Suppressor macrophage treated with lipopolysaccharide for 1 hour (primary cell): ENCODE measurements at places on chromosomes 5 and 9.

- no peak for DNase-seq
Measured at GRCh38 chr9:76219560-76220151, 174.6 kb downstream of the RFK start.

GRCh38 chr5:95861221-95861863 is 38.8 kb upstream of the GLRX start:
- DNase-seq = peak; percentile 89

DNA sequence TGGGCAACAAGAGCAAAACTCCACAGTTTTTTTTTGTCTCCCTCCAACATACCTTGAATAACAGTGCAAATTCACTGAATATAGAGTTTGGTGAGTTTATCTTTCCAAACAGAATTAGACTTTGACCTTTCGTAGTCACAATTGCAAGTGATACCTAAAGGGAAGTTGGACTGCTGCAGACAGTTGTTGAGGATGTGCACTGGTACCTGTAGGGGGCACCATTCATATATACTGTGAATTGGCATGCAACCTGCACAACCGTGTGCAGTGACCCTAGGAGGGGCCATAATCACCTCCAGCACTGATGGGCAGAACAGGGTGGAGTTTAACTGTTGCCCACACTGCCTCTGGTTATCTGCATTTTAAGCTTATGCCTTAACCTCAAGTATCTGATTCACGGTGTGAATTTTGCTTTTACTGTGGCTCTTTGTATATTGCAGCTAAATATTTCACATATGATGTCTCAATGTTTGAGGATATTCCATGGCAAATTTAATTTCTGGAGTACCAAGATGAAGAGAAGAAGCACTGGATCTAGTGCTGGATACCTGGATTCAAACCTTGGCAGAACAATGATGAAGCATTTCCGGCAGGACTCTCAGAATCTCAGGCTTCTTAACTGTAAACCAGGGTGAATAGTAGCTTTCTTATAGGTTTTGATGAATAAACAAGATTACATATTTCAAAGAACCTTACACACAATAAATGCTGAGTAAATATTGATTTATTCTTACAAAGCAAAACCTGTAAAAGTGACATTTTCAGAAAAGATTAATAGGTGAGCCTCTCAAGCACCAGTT is 144.3 kb downstream of the ACTBL2 start:
- DNase-seq = peak; percentile 40

GRCh38 chr5:60671899-60672692 is 27.9 kb downstream of the DEPDC1B start:
- DNase-seq = peak; percentile 10

GRCh38 chr9:133114886-133115603 is 6.0 kb downstream of the RALGDS start:
- DNase-seq = peak; percentile 50

- no peak for DNase-seq
Measured at GRCh38 chr9:131657940-131658339, 81.9 kb downstream of the RAPGEF1 start.

DNA sequence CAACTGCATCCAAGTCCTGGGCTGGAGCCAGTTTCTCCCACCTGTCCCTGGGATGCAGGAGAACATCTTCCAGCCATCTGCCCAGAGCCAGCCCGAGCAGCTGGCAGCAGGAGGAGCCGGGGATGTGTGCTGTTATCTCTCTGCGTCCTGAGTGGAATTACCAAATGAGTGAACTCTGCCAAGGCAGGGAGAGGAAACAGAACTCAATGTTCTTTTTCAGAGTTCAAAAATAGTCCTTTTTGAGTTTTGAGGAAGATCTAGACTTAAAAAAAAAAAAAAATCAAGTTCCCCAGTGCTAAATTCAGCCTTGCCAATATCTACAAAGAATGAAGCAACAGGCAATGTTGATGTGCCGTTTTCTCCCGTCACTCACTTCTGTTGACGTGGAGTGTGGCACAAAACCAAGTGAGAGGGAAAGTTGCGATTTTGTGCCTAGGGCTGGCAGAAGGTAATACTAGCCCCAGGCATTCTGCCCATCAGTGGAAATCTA is 56.2 kb downstream of the TMOD1 start:
- DNase-seq = peak; percentile 54
